ENCODE measurements at places on chromosomes 4 and X.

- DNase-seq, result no peak
These were observed 224.7 kb upstream of the PPP1R2C start for GRCh38 chrX:43002526-43003203.

DNA sequence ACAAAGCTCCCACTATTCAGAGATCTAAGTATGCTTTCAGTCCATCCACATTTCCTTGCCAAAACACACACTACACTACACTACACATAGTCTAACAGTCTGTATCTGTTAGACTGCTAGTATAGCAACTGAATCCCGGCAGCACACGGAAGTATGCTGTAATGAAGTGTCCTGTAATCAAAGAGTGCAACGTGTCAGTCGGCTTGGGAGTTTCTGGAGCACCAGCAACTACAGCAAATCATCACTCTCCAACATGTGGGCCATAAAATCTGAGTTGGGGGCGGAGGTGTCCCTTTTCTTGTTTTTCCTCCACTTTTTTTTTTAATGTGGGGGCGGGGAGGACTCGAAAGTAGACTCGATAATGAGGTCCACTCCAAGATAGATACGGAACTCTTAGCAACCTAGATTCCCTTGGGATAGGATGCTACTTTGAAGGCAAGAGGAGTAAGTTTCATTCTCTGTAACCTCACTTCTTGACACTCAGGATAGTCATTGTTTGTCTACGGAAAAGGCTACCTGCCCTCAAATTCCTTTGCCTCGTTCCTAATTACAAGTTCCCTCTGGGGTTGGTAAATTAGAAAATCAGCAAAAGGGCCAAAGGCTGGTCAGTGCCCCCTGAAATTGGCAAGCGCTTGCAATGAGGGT, 722 bp downstream of the SLC10A7 start:
- DNase-seq, result no peak

DNA sequence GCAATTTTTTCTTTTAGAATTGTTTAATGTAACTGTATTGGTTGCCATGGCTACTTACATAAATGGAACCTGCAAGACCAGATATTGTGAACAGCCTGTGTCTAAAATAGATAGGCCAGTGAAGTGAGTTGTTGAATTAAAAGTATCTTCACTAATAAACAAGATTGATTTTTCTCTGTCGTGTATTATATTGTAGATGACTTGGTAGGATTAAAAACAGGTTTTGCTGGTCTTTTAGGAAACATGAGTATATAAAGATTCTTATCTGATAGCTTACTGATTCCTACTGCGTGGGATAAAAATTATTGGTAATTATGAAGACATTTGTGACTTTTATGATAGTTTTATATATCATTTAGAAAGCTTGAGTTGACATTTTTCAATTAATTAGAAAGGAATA, 162.1 kb downstream of the KDM6A start:
- no peak for DNase-seq

DNA sequence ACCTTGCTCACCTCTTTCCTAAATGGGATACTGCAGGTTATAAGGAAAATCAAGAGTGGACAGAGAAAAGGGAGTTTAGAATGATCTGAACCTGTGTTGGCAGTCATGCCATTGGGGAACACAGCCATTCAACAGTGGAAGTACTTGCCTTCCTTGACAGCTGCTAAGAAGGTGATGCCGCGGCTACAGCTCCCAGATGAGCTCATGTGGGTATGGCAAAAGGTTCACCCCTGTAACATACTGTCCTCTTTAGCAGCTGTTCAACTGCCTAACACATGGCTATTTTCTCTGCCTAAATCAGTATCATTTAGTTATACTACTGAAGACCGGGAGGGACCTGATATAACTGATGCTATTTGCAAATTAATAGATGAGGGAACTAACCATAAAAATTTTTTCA, 76.8 kb downstream of the DCHS2 start:
- no peak for DNase-seq

DNA sequence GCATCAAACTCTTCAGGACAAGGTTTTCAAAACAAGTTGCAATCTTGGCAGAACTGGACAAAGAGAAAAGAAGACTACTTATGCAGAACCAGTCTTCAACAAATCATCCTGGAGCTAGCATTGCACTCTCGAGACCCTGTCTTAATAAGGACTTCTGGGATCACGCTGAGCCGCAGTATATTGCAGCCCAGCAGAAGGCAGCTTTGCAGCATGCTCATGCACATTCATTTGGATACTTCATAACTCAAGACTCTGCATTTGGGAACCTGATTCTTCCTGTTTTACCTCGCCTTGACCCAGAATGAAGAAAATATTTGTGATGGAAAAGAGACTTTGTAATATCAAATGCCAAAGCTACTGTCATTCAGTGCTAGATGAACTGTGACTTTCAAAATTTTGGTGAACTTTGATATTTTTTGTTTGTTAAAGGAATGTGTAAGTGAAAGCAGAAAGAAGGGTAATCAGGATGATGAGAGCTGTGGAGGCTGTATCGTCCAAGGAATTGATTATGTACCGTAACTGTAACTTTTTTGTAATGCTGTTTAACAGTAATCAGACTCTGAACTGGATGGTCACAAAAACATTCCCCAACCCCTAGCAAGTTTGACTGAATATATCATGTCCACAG, 27.2 kb downstream of the HSPA4L start:
- DNase-seq, result no peak

GRCh38 chr4:169957785-169958184, 68.4 kb downstream of the MFAP3L start:
- DNase-seq, result no peak
